ENCODE measurements at places on chromosomes 16 and 17. TPM values are rescaled to one million over a fixed set of nuclear protein-coding genes. Genes with fewer than 3 reads are reported as not detected.

- no peak for ATAC-seq
Measured at GRCh38 chr17:36506249-36506826, 19.9 kb downstream of the ZNHIT3 start.

GRCh38 chr16:89174055-89174827, 2.7 kb downstream of the CDH15 start:
- ATAC-seq: no peak

DNA sequence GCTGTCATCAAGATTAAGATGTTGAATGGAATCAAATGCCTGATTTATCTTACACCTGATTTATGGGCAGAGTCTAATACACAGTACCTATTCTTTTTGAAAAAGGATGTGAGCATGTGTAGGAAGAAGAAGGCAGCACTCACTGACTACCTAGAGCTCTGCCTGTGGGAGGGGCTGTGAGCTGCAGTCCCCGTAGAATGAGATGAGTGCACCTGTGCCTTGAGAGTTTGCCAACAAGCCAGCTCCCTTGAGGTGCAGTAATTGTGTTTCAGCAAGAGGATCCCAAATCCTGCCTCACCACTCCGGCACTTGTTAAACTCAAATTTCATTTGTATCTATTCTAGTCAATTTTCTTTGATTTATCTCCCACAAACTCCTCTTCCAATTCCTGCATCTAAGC, 46.0 kb downstream of the CDH11 start:
- ATAC-seq: no peak

GRCh38 chr17:28744972-28745785, 1.4 kb downstream of the TRAF4 start:
- ATAC-seq: peak; percentile 1

DNA sequence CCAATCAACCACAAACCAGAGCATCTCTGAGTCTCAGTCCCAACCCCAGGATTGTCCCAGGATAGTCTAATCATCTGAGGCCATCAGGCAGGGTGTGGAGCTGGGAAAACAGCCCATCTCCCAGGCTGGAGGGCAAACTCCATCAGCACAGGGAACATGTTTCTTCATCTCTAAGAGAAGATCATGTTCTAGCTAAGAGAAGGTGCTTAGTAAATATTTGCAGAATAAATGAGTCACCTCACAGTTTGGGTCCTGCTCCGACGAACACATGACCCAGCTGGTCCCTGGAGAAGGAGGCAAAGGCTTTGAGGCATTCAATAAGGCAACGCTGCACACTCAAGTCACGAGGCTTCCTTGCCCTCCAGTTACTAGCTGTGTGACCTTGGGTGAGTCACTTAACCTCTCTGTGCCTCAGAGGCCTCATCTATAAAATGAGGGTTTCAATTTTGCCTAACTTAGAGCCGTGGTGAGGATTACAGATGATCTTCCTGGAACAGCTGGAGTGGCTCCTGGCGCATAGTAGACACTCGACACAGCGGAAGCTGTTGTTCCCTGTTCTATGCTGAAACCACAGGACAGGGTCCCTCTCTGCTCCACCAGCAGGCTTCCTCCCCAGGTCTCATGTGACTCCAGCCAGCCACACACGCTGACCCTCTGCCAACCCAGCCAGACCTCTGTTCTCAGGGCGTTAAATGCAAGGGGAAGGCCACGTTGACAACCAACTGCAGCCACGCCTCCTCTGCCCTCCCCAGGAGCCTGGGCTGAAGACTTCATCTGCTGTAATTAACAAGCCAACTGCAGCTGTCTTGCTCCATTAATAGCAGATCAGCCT, 10.3 kb upstream of the RPL38 start:
- peak; percentile 55 for ATAC-seq

DNA sequence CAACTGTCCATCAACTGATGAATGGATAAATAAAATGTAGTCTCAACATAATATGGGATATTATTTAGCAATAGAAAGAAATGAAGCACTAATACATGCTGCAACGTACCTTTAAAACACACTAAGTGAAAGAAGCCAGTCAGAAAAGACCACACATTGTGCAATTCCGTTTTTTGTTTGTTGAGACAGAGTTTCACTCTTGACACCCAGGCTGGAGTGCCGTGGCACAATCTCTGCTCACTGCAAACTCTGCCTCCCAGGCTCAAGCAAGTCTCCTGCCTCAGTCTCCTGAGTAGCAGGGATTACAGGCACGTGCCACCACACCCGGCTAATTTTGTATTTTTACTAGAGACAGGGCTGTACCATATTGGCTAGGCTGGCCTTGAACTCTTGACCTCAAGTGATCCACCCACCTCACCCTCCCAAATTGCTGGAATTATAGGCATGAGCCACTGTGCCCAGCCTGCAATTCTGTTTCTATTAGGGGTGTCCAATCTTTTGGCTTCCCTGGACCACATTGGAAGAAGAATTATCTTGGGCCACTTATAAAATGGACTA, 40.1 kb downstream of the SCNN1B start:
- no peak for ATAC-seq

DNA sequence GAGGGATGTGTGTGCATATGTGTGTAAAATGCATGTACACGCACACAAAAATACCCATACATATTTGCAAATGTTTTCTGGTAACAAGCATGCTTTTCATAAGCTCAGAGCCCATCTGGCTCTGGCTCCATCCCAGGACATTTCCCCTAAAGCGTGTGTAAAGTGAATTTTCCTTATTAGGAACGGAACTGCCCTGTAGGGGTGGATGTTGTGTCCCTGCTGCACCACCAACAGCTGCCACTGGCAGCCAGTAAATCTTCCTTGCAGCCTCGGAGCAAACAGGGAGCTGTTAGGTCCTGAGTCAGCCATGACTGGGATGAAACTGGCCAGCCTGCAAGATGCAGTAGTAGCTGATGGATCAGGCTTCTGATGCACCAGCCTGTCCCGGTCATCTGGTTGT, 393.5 kb downstream of the UTP18 start:
- no peak for ATAC-seq

GRCh38 chr17:17692353-17693252, 11.3 kb downstream of the RAI1 start:
- no peak for ATAC-seq

DNA sequence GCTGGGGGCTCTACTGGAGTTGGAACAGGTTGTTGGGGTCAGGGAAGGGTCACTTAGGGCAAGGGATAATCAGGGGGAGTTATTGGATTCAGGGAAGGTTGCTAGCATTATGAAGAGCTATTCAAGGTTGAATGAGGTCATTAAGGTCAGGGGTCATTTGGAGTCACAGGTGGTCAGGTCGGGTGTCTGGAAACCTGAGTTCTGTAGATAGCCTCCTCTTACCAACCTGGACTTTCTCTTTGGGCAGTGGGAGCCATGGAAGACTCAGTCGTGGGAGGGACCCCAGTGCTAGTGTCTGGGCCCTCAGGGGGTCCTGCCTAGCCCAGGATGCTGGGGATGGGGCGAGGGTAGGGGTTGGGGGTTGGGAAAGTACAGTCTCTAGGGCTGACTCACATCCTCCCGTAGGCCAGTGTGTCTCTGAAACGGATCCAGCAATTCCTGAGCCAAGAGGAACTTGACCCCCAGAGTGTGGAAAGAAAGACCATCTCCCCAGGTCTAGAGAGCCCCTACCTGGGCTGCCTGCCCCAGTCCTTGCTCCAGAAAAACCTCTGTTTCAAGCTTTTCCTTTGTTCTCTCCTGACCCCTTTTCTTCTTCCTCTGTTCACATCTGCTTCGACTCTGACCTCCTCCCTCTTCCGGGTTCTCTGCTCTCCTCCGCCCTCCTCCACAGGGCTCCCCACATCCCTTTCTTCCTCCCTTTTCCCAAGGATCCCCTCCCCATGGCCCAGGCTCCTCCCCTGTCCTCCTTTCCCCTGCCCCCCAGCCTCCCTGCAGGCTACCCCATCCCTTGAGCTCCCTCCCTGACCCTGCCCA, 33.5 kb downstream of the ABCC3 start:
- ATAC-seq: peak; percentile 40

DNA sequence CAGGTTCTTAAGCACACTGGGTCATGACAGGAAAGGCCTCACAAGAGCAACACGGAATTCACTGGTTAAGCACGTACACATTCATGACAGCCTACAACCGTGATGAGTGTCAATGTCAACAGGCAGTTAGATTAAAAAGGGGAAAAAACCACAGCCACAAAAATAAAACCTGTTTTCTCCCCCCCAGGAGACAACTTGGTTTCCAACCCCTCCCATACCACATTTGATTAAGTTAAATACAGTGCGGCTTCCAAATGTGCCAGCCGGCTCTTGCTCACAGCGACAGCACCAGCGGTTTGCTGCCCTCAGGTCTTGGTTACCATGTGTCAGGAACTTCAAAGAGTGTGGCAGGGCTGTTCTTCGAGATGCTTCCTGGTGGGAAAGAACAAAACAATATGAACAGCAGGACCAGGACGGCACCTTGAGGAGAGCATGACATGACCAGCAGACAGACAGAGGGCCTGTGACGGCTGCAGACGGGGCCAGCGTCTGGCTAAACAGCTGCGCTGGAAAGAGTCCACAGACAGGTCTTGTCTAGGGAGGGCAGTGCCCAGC, 193.6 kb downstream of the PARN start:
- no peak for ATAC-seq

GRCh38 chr17:27430882-27431491, 25.3 kb upstream of the KSR1 start:
- ATAC-seq: no peak

DNA sequence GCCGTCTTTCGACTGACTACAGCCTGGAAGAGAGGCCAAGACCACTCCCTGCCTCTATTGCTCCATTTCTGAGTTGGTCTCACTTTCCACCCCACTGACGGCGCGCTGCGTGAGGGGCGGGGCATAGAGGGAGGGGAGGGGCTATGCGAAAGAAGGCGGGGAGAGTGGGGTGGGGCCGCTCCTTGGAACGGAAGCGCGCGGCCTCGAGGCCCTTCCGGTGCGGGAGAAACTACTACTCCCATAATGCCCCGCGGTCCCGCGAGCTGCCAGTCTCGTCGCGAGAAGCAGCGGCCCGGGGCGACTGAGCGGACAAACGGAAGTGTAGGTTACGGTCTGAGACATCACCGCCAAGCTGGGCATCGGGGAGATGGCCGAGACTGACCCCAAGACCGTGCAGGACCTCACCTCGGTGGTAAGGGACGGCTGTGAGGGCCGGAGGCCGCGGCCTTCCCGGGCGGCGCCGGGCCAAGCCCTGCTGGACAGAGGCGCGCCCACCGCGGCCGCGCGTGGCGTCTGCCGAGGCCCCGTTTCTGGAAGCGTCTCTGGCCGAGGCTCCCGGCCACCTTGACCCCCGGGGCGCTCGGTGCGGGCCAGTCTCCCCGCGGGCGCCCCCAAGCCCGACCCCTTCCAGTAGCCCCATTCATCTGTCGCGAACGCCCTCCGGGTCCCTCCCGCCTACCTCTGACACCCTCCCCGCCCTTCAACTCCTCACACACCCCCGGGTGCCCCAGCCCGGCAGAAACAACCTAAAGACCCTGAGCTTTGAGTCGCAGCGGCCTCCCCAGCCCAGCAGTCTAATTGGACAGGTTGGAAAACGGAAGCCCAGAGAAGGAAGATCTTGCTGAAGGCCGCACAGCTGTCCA, at the start of gene HSBP1:
Gene HSBP1, plus strand, starts transcription at position 269 of the 863 bp plus-strand sequence. Its CDS starts 99 bp downstream, at position 368.
- ATAC-seq: peak; percentile 98

DNA sequence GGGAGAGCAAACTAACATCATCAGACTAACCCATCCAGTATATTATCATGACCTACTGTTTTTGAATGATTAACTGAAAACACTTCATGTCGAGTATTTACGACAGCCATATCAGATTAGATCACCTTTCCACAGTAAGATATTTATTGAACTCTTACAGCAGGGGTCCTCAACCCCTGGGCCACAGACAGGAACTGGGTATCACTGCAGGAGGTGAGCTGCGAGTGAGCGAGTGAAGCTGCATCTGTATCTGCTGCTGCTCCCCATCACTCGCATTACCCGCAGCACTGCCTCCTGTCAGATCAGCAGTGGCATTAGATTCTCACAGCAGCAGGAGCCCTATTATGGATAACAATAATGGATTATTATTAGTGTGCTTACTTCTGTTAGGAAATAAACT, 59.5 kb downstream of the NETO2 start:
- ATAC-seq: no peak

DNA sequence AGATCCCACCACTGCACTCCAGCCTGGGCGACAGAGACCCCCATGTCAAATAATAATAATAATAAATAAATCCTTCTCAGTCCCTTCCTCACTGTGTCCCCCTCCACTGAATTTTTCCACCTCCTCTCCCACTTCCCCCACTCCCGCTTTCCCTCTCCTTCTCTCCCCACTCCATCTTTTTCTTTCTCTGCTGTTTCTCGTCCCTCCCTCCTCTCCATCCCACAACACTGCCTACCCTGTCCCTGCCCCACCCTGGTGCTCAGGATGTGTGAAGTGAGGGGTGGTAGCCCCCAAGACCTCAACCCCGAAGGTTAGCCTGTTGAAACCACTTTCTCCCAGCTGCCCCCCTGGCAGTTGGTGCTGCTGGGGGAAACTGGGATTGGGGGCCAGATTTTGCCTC, 34.4 kb upstream of the STH start:
- no peak for ATAC-seq

DNA sequence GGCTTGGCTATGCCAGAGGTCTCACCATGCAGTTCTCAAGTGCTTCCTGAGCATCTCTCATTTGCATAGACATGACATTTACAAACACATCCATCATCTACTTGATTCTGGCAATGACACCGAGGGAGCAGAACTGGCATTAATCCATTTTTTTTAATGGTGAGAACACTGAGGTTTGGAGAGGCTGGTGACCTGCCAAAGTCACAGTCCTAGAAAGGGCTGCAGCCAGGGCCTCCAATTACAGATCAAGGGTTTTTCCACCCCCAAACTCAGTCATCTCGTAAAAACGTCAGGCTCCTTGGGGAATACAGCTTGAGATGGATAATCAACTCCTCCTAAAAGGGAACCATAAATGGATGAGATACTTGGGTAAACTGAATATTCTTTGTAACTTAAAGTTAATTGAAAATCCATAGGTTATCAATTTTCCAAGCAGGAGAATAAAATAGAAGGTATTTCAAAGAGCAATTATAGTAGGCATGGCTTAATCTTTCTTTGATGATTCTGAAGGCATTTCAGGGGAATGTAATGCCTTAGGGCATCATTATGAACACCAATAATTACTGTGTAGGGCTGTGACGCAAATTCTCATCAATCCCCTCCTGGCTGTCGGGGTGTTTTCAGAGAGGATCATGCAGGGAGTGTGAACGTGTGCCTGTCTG, 9.4 kb upstream of the MEOX1 start:
- ATAC-seq: no peak

GRCh38 chr16:80803339-80804055, 901 bp downstream of the CDYL2 start:
- peak; percentile 12 for ATAC-seq

- ATAC-seq: no peak
Measured at GRCh38 chr16:6009151-6009550, 911.6 kb upstream of the EEF2KMT start.

DGKE gene
- total RNA-seq: 44.1 TPM

GUCY2D gene
- 0.77 TPM for total RNA-seq

KRT27 gene
- total RNA-seq: not detected

COQ7 gene
- total RNA-seq: 18.2 TPM

ZFHX3 gene
- 0.22 TPM for total RNA-seq

PRR35 gene
- total RNA-seq: not detected

ADAD2 gene
- not detected for total RNA-seq

LRRC36 gene
- 1.6 TPM for total RNA-seq

CCDC144A gene
- total RNA-seq: 8.2 TPM

TAT gene
- total RNA-seq: not detected

OVCA2 gene
- total RNA-seq: 39.3 TPM

NPIPA2 gene
- 2.4 TPM for total RNA-seq

All from activated T-helper 17 cell treated with anti-CD3 and anti-CD28 coated beads, Interleukin-2, amount 50 U/mL, for 72 hours (primary cell).